ENCODE measurements at places on chromosomes 7 and 10.

DNA sequence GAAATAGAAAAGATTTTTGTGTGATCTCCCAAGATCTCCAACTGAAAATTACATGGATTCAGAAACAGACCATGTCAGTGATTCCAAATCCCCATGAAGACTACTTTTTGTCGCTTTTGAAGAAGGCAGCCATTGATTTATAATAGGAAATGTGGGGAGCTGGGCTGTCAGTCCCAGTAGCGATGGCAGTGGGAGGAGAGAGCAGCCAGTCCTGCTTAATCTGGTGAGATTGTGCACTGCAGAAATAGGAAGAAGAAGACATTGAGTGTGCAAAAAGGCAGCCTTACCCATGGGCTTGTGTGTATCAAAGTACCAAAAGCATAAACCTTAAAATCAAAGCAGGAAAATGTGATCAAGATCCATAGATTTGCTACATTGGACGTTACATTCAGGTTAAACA lies 4.8 kb downstream of the ADRB1 start:
- DNase-seq: no peak

DNA sequence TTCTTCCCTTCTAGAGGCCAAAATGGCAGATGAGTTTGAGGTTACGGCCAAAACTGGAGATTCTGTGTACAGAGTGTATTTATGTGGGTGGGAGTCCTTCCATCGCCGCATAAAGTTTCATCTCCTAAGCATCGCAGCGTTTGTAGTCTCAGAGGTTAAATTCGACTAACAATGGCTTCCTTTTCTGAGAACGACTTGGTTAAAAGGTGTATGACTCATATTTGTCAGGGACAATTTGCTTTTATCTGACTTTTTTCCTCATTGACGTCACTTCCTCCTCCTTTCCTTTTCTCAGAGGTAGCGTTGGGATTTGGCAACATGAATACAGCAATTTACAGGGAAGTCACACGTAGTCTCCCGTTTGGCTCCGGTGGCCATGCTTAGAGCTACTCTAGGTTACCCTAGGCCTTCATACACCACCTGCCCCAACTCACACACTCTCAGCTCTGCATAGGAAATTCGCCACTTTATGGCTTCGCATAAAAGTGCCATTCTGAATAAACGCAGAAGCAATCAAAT lies 37.6 kb upstream of the TCF7L2 start:
- DNase-seq: no peak

DNA sequence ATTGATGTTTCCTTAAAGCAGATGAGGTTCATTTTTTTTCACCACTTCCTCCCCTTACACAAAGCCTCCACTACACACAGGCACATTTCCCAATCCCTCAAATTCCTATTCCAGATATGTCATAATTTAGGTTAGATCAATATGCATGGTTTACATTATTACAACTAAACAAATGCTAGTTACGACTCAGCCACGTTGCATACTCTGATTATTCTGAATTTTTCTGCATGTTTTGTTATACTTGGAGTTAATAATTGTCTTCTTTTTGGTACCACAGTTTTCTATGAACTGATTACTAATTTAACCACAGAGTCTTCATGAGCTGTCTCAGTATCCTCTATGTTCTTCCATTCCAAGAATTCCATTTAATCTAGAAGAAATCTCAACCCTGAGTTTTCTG lies 4.4 kb upstream of the BICC1 start:
- DNase-seq: no peak

DNA sequence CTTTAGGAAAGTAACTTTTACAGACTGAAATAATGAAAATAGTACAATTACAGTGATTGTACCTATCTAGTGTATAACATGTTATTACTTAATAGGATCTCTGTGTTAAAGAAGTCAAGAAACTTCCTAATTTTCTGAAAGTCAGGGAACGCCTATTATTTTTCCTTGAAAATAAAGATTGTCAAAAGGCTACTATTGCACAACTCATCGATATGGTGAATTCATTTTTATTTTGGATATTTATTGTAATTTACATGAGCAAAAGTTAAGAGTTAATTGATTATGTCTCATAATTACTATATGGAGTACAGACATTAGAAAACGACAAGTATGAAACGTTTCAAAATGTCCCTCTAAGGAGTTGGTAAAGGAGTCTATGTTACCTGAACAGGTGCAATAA lies 12.8 kb downstream of the MINDY3 start:
- no peak for DNase-seq

- DNase-seq: no peak
Measured at GRCh38 chr7:55514546-55515265, 57.6 kb downstream of the VOPP1 start.

- DNase-seq: no peak
Measured at GRCh38 chr7:14137676-14138075, 148.2 kb upstream of the ETV1 start.

GRCh38 chr10:78614744-78615143 lies 454.0 kb upstream of the ZMIZ1 start:
- DNase-seq: no peak
